ENCODE measurements at places on chromosomes 6 and 20.

DNA sequence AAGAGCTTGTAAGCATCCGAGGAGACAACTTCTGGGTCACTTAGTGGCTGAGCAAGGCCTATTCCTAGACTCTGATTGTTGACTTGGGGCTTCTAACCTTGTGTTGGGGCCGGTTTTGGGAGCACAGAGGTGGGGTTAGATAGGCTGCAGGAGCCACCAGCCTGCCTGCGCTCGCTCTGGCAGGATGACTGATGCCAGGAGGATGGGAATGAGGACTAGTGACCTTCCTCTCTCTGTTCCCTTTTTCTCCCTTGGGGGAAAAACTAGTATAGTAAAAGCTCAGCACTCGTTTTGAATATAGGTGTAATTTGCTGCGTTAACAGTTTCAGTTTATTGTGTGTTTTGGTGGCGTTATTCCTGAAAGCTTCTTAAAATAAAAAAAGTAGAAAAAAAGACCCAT, 141.5 kb downstream of the ARID1B start:
- DNase-seq = no peak

DNA sequence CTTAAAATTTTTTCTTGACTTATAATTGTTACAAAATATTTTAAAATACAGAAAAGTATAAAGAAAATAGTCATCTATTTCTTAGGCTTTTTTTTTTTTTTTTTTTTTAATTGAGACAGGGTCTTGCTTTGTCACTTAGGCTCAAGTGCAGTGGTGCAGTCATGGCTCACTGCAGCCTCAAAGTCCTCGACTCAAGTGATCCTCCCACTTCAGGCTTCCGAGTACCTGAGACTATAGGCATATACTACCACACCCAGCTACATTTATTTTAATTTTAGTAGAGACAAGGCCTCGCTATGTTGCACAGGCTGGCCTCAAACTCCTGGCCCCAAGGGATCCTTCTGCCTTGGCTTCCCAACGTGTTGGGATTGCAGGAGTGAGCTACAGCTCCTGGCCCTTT, 5.3 kb upstream of the ACAT2 start:
- DNase-seq = no peak

- DNase-seq = no peak
Observed at GRCh38 chr6:78482801-78483552, 384.4 kb upstream of the IRAK1BP1 start.

- no peak for DNase-seq
Observed at GRCh38 chr6:24543683-24544082, 48.9 kb downstream of the ALDH5A1 start.

GRCh38 chr20:47040506-47041125, 146.0 kb downstream of the EYA2 start:
- no peak for DNase-seq

DNA sequence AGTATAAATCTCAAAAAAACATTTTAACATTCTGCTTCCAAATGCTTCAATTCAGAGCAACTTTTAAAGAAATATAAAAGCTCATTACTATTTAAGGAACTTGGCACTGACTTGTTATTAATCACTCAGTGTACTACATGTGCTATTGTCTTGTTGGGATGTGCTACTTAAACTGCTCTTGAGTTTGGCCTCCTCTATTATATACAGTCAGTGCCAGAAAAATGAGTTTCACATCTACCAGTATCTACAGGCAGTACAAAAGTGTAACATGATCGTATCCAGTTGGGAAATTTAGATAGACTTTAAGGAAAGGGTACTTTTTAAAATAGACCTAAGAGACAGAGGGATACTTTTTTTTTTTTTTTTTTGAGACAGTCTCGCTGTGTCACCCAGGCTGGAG, 627.3 kb upstream of the SLC35B3 start:
- DNase-seq = no peak

GRCh38 chr6:7108964-7109836, 1.4 kb downstream of the RREB1 start:
- peak; percentile 71 for DNase-seq
